SIG-M5 (cell line): ENCODE measurements at places on chromosomes 12 and 14.

GRCh38 chr14:26917086-26917485, 319.3 kb upstream of the NOVA1 start:
- DNase-seq = no peak

GRCh38 chr12:15602051-15602672, 187.0 kb downstream of the EPS8 start:
- no peak for DNase-seq

DNA sequence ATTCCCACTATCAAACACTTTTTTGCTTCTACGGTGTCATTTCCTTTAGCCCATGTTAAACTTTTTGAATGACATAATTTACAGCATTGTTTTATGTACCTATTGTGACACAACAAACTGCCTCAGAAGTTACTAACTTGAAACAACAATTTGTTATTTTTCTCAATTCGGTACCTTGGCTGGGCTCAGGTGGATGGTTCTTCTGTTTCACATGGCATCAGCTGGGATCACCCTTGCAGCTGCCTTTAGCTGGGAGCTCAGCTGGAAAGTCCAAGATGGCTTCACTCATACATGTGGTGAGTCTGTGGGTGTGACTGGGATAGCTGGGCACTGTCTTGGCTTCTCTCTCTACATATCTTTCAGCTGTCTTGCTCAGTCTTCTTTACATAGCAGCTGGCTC, 156.0 kb downstream of the GXYLT1 start:
- no peak for DNase-seq

- no peak for DNase-seq
These were observed 7.7 kb upstream of the PPP1R13B start for GRCh38 chr14:103854822-103855733.

GRCh38 chr12:31965090-31965489, 5.9 kb downstream of the RESF1 start:
- DNase-seq = no peak

- DNase-seq = no peak
These were observed 35.7 kb downstream of the FOXN4 start for GRCh38 chr12:109273354-109273753.

DNA sequence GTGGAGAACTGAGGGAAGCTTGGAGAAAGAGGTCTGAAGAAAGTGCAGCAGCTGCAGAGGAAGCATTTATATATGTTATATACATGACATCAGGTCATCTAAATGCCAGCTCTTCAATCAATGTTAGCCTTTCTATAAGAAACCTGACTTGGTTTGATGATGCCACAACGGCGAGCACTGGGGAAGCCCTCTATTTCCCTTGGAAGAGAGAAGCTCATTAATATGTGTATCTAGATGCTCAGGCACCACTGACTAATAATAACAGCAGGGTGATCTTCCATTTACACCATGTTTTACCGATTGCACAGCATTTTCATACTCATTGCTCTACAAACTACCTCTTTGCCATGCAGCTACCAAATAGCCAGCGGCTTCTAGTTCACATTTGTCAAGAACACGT, 811 bp downstream of the ACYP1 start:
- no peak for DNase-seq

DNA sequence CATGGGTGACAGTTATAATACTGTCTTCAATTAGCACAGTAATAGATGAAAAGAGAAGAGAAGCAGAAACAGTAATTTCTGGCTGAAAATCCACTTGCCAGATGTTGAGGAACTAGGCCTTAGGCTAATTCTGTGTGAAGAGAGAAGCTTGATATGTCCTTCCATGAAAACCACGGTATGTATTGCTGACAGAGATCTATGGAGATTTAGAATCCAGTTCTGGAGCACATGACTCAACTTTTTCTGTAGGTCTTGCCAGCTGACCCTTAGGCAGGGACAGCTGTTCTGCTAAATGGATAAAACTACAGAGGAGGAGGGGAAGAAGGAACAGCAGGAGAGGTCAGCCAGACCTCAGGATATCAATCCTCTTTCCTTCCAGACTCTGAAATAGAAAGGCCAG, 211.5 kb downstream of the PRKD1 start:
- DNase-seq = no peak

DNA sequence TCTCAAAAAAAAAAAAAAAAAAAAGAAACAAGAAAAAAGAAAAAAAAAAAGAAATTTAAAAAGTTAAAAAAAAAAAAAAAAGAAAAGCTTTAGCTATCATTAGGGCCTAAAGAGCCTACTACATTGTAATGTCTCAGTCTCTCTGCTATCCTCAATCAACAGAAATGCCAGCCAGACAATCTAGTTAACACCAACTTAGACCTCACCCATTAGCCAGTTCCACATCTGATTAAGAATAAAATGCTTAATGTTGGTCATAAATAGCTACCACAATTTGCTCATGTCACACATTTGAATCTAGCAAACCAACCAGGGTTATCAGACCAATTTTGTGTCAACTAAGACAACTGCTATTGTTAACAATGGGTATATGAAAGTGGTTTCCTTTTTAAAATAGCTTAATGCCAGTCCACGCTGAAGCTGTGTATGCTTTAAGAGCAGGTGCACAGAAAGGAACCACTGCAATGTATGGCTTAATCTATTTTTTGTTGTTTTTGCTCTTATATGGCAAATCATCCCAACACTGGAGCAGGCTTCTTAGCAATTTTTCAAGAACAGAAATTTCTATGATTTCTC, 45.5 kb upstream of the SELPLG start:
- no peak for DNase-seq
